Gastroesophageal sphincter (tissue), 4 donors: ENCODE measurements at places on chromosomes 11 and 22. TPM values are rescaled to one million over a fixed set of nuclear protein-coding genes. Genes with fewer than 3 reads are reported as not detected.
A peak's percentile ranks its signal among the peaks of the same experiment; 100 is the strongest.

UPK3A gene
- total RNA-seq, result not detected

GRCh38 chr11:78429660-78430059, 12.0 kb upstream of the GAB2 start:
- no peak for ATAC-seq

NCF4 gene
- total RNA-seq, result 5.4 TPM

GRCh38 chr11:100671471-100671870, 15.6 kb upstream of the ARHGAP42 start:
- ATAC-seq, result no peak

- no peak for ATAC-seq
Measured at GRCh38 chr11:106642331-106642730, 375.9 kb downstream of the GUCY1A2 start.

- no peak for ATAC-seq
Measured at GRCh38 chr11:130774703-130775102, 141.6 kb downstream of the SNX19 start.

DNA sequence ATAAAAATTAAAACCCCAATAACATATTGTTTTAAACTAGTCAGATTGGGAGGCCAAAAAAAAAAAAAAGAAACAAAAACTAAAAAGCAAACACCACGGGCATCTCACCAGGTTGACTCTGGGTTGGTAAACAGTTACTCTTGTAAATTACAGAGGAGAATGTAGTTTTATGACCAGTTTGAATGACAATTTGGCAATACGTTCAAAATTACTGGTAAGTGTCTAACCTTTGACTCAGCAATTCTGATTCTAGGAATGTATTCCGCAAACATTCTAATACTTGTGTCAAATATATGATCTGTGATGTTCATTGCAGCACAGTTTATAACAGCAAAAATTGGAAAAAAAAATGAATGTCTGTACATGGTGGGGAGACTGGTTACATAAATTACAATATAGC, 1376.0 kb downstream of the TBC1D22A start:
- ATAC-seq, result no peak

DNA sequence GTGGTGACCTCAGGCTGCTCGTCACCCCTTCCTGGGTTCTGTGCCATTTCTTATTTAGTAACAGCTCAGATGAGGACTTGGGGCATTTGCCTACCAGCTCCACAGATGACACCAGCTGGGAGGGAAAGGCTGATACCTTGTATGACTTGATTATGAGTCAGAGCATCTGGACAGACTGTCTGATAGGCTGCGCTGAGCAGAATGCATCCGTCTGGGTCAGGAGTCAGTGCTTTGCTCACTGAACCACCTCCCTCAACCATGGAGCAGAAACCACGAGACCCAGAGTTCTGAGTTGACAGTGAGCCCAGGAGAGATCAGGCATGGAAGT, 6.8 kb downstream of the ST14 start:
- ATAC-seq, result no peak

OR4A16 gene
- not detected for total RNA-seq

DNA sequence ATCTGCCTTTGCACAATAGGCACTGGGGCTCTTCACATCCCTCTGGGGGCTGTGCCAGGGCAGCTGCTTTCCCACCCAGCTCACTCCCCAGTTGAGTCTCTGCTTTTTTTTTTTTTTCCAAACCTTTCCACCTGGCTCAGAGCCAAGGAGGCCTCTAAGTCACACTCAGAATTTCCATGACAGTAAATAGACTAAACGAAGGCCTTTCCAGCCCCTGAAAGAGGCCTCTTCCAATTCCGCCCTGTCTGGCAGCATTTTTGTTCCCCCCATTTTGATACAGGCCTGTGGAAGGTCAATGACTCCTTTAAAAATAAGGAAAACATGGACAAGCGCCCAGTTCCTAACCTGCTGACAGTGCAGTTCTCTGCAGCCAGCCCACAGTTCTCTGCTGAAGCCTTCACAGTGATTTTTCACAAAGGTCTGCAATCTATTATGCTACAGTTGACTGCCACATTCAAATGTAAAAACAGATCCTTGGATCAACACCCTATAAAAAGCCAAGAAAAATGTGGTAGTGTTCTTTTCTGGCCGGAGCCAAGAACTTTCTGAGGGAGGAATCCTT, 107.5 kb upstream of the SESN3 start:
- ATAC-seq, result peak; percentile 75

KRTAP5-1 gene
- total RNA-seq, result not detected

WNT11 gene
- 2.5 TPM for total RNA-seq

RTN4RL2 gene
- 0.27 TPM for total RNA-seq

- no peak for ATAC-seq
Measured at GRCh38 chr22:21104126-21104691, 58.5 kb downstream of the LRRC74B start.

GRCh38 chr11:95916049-95916448, 7.9 kb downstream of the MTMR2 start:
- ATAC-seq, result no peak
